ENCODE measurements at places on chromosomes 3 and 15.

- no peak for DNase-seq
- H3K27me3 ChIP-seq: no peaks in the 10 kb centered on the region
- H3K4me1 ChIP-seq: no peaks in the 10 kb centered on the region
- no peak overlapping the region for H3K4me3 ChIP-seq
These were observed 88.8 kb upstream of the HES1 start for GRCh38 chr3:194046995-194047645.

GRCh38 chr3:149470381-149470780 lies 4.1 kb upstream of the TM4SF4 start:
- no peaks in the 10 kb centered on the region for H3K36me3 ChIP-seq

DNA sequence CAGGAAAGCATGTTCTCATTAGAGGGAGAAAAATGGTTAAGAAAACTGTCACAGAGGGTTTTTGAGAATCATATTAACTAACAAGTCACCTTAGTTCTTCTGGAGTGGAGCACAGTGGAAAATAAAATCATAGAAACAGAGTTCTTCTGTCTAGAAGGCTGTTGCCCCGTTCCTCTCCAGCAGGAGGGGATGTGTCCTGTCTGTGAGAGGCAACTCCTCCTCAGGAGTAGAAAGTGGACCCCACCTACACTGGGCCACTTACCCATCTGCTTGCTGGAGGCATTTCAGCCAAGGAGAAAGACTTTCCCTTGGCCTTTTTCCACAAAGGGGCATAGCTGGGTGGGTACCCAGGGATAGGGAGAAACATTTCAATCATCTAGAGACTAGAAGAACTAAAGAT lies 106.6 kb downstream of the SSR3 start:
- no peaks in the 10 kb centered on the region for H3K27me3 ChIP-seq
- H3K27ac ChIP-seq: no peak overlapping the region
- no peaks in the 10 kb centered on the region for H3K36me3 ChIP-seq
- H3K4me1 ChIP-seq: peaks cover 13% of the 10 kb centered on the region
- no peak for DNase-seq

DNA sequence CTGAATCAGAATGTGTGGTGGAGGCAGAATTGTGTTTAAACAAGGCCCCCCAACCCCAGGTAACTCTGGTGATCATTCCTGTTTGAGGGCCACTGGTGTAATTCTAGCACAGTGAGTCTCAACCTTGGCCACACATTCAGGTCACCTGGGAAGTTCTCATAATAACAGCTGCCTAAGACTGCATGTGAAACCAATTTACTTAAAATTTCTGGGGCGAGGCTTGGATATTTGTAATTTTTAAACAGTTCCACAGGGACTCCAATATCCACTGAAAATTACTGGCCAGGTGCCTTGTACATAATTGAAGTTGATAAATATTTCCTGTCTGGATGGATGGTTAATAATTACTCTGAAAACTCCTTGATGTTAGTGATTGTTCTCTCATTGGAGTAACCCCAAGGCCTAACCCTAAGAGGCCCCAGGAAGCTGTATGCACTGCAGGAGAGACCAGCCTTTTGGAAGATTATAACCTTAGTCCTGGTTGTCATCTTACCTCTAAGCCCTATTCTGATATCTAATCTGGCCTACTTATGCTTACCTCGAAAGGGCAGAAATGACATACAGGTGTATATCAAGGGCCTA lies 25.7 kb upstream of the EPHB1 start:
- H3K4me1 ChIP-seq: no peaks in the 10 kb centered on the region
- DNase-seq: no peak
- no peak overlapping the region for H3K4me3 ChIP-seq
- no peaks in the 10 kb centered on the region for H3K27me3 ChIP-seq
- H3K36me3 ChIP-seq: no peaks in the 10 kb centered on the region

DNA sequence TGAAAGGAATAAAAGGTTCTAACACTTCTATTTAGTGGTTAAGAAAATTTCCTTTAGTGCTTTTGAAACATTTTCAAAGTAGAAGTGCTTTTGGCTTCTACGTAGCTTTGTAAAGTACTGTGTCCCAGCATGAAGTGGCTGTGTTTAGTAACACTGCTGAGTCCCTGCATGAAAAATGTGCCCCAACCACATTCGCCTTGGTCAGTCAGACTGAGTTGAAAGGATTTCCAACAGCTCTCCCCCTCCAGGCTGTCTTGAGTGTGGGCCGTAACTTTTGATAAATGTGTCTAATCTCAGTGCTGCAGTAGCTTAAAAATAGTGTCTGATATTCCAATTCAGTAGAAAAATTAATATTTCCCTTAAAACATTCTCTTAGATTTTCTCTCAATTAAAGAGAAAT lies 115.0 kb downstream of the NR1D2 start:
- DNase-seq: no peak
- H3K4me1 ChIP-seq: peaks cover 33% of the 10 kb centered on the region
- peak overlapping the region; percentile 79 for H3K27ac ChIP-seq
- no peaks in the 10 kb centered on the region for H3K27me3 ChIP-seq
- no peaks in the 10 kb centered on the region for H3K36me3 ChIP-seq
- H3K4me3 ChIP-seq: peak overlapping the region; percentile 13

GRCh38 chr3:110381992-110382391 lies 689.6 kb upstream of the NECTIN3 start:
- H3K27me3 ChIP-seq: no peaks in the 10 kb centered on the region
- no peaks in the 10 kb centered on the region for H3K4me1 ChIP-seq
- H3K27ac ChIP-seq: no peak overlapping the region
- DNase-seq: no peak

DNA sequence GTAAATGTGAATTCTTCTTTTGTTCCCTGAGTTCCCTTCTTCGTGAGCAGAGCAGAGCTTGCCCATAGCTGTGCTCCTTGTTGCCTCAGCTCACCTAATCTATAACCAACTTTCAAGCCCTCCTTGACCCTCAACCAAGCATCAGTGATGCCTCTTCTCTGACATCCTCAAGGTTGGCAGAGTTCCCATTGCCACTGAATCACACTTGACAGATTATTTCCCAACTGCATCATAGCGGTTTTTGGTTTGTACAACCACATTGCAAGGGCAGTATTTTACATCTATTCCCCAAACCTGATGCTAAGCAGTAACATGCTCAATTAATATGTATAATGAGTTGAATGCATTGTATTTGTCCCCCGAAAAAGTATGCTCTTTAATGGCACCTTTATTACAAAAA lies 133.0 kb upstream of the SNTN start:
- H3K4me3 ChIP-seq: no peak overlapping the region
- no peaks in the 10 kb centered on the region for H3K27me3 ChIP-seq
- no peaks in the 10 kb centered on the region for H3K4me1 ChIP-seq
- no peaks in the 10 kb centered on the region for H3K36me3 ChIP-seq

DNA sequence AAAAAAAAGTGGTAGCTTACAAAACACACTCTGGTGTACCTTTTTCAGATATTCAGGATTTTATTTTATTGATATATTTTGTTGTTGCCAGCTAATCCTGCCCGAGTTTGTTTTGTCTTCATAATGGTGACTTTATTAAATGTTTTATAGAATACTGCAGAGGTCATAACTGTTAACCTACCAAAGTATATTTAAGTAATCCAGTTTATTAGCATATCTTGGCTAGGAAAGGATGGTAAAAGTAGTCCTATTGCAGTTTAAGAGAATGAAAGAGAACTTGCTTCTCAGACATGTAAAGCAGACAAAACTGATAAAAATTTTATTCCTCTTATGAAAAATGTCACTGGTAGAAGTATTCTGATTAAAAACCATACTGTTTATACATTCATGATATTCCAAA lies 59.2 kb upstream of the IGSF10 start:
- H3K27me3 ChIP-seq: no peaks in the 10 kb centered on the region
- no peak for DNase-seq

- H3K4me1 ChIP-seq: no peaks in the 10 kb centered on the region
- H3K27ac ChIP-seq: no peak overlapping the region
- no peaks in the 10 kb centered on the region for H3K36me3 ChIP-seq
- H3K4me3 ChIP-seq: no peak overlapping the region
- no peak for DNase-seq
These were observed 44.0 kb downstream of the MFSD1 start for GRCh38 chr3:158845765-158846350.

GRCh38 chr15:42375941-42376340 lies 16.6 kb downstream of the CAPN3 start:
- no peaks in the 10 kb centered on the region for H3K27me3 ChIP-seq
- H3K4me3 ChIP-seq: no peak overlapping the region
- H3K36me3 ChIP-seq: no peaks in the 10 kb centered on the region

DNA sequence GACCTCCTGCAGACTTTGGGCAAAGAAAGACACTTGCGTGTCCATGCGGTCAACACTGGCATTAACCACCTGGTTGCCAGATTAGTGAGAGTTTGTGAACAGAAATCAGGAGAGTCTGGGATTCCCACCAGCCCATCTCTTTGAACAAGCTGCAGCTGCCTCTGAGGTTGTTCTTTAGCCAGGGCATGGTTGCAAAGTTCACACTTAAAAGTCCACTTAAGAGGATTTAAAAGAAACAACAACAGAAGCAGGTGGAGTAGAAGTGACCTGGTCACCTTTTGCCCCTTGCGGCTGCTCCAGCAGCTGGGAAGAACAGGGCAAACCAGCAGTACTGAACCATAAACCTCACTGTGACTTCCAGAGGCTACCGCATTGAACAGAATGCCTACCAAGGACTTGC lies 97.3 kb downstream of the FOXB1 start:
- H3K4me3 ChIP-seq: no peak overlapping the region
- H3K4me1 ChIP-seq: no peaks in the 10 kb centered on the region
- no peaks in the 10 kb centered on the region for H3K36me3 ChIP-seq
- DNase-seq: no peak

DNA sequence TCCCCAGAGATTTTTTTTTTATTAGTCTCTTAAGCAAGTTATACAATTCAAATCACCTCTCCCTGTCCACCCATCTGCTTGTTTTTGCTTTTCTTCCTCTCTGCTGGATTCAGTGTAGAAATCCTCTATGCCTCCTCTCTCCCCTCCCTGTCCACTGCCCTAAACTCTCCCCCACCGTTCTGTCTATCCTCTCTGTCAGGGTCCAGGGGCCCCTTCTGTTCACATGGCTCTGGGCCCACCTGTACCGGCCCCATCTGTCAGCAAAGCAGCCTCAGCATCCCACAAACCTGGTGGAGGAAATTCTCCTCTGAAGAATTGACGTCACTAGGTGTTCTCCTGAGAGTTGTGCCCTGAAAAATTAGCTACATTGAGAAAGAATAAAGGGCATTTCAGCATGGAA lies 137.6 kb upstream of the CMC1 start:
- no peak overlapping the region for H3K4me3 ChIP-seq
- no peaks in the 10 kb centered on the region for H3K36me3 ChIP-seq
- no peaks in the 10 kb centered on the region for H3K4me1 ChIP-seq
- no peak for DNase-seq
- H3K27me3 ChIP-seq: no peaks in the 10 kb centered on the region

GRCh38 chr3:172856795-172857742 lies 106.5 kb downstream of the ECT2 start:
- no peaks in the 10 kb centered on the region for H3K36me3 ChIP-seq
- H3K27me3 ChIP-seq: no peaks in the 10 kb centered on the region
- no peak overlapping the region for H3K27ac ChIP-seq
- peaks cover 7% of the 10 kb centered on the region for H3K4me1 ChIP-seq
- no peak overlapping the region for H3K4me3 ChIP-seq

DNA sequence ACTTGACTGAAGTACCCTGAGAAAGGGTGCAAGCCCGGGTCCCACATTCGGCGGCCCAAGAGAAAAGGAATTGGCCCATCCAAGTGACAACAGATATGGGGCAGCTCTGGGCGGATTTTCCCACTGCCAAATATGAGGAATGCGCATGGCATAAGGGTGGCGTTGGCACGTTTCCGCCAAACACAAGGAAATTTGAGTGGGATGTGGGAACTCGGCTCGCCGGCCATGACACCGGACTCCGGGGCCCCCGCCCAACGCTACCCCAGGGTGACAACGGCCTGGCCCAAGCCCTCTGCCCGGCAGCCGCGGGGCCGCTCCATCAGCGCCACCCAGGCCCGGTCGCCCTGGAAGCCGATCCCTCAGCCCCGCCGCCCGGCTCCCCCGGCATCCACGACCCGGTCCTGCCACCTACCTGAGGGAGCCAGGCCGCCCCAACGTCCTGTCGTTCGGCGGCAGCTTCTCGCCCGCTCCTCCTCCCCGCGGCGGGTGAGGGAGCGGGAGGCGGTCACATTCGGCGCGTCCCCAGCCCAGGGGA lies 449 bp downstream of the RAF1 start:
- H3K4me1 ChIP-seq: peaks cover 33% of the 10 kb centered on the region
- H3K27ac ChIP-seq: peak overlapping the region; percentile 100
- H3K36me3 ChIP-seq: no peaks in the 10 kb centered on the region
- H3K27me3 ChIP-seq: no peaks in the 10 kb centered on the region
- DNase-seq: peak; percentile 34

DNA sequence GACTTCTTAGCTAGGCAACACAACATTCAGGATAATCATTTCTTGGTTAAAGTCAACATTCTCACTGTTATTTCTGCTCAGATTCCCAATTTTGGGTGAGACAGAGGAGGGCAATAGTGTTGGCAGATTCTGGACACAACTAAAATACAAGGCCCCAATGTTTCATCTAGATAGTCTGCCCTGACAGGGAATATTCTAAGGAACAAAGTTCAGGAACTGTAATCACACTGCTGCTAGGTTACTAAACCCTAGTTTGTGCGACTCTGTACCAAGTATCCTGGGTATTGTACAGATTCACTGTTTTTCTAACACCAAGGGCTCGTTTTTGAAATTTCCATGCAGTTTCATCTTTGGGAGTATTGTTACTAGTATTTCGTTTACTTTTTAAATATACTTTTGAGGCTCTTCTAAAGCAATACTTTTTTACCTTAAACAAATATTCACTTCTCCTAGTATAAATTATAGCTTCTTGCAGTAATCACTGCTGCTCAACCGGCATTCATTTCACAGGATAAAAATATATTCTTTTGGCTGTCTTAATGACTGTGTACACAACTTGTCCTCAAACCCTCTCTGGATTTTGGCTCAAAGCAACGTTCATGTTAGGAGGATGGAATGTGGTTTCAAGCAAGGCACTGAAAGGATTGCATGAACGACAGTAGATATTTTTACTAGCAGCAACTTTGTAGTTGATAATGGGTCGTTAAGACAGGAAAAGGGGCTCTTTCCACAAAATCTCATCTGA lies 167.4 kb downstream of the ADAMTS17 start:
- no peak overlapping the region for H3K4me3 ChIP-seq
- DNase-seq: no peak
- peak overlapping the region; percentile 64 for H3K27ac ChIP-seq
- no peaks in the 10 kb centered on the region for H3K36me3 ChIP-seq
- peaks cover 37% of the 10 kb centered on the region for H3K4me1 ChIP-seq

- no peak overlapping the region for H3K27ac ChIP-seq
- H3K4me1 ChIP-seq: no peaks in the 10 kb centered on the region
- H3K27me3 ChIP-seq: no peaks in the 10 kb centered on the region
- no peaks in the 10 kb centered on the region for H3K36me3 ChIP-seq
These were observed 91.7 kb upstream of the GOLGA6L4 start for GRCh38 chr15:84143753-84144314.

DNA sequence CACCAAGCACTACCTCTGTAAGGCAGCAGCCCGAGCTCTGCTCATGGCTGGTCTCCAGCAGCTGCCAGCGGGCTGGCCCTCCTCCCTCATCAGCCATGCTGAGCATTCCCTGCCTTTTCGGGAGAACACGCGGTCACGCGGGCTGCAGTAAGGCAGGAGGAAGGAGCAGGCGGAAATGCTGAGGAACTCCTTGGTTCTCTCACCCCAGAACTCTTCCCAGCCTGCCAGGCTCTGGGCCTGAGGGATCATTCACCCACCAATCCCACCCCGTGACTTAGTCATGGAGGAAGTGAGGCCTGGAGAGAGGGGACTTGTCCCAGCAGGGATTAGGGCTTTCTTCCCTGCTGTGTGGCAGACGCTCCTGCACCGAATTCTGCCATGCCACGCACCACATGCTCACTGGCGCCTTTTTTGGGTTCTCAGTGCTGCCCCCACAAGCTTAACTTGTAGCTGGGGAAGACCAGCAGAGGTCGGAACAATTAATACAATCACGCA lies 42.9 kb upstream of the RPL32 start:
- peaks cover 25% of the 10 kb centered on the region for H3K4me1 ChIP-seq
- no peaks in the 10 kb centered on the region for H3K36me3 ChIP-seq
- no peaks in the 10 kb centered on the region for H3K27me3 ChIP-seq
- DNase-seq: no peak
